NCI-H1105 (cell line): ENCODE measurements at places on chromosomes 4 and X.
A peak's percentile ranks its signal among the peaks of the same experiment; 100 is the strongest.

DNA sequence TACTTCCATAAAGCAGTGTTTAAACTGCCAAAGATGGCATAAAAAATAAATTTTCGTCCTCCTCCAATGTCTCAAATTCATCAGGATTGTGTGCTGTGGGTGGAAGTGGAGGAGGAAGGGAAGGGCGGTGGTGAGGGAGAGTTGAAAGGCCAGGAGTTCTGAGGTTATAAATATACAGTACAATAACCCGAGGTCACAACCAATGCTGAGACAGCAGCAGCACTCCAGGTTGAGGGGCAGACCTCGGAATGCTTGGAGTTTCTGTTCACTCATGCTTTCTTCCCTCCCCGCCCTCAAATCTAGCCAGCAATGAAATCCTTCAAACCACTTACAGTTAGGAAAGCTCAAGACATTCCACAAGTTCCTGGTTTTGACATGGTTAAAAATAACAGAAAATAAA is 134.0 kb upstream of the SMAD1 start:
- DNase-seq, result no peak

- no peak for DNase-seq
Observed at GRCh38 chrX:14398725-14399124, 130.6 kb upstream of the GLRA2 start.

DNA sequence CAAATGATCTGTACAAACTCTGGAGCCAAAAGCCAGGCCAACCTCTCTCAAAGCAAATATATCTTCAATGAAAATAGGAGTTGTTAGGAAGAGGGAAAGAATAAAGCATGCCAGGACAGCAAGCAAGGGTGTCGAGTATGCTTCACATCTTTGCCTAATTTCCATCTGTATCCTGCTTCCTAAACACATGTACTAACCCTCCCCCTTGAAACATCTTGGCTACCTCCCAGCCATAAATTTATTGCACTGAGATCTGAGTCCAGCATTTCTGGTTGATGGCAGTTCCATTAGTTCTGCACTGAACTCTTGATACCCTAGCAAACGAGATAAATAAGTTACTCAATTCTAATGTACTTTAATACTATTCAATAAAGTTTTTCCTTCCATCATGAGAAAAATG is 430.5 kb upstream of the TRAM1L1 start:
- no peak for DNase-seq

- no peak for DNase-seq
Observed at GRCh38 chr4:180190382-180190781, 2052.8 kb upstream of the TENM3 start.

DNA sequence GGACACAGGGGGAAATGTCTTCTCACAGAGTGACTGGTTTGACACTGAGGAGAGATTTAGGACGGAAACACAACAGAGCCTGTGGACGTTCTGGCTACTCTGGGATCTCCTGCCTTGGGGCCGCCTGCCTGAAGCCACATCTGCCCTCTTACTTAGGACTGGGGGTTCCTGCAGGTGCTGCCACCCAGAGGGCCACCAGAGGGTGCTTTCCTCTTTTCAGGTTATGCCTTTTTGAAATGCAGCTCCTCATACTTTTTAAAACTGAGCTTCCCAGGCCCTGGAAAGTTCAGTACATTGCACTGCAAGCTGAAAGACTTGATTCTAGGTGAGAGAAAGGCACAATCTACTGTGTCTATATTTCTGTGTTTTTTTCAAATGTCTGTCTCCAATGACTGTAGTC is 92.2 kb upstream of the PGRMC2 start:
- DNase-seq, result no peak

- peak; percentile 25 for DNase-seq
Observed at GRCh38 chrX:21373637-21374162, 518 bp upstream of the CNKSR2 start.

- no peak for DNase-seq
Observed at GRCh38 chr4:174460684-174461083, 61.6 kb downstream of the HPGD start.

- DNase-seq, result peak; percentile 39
Observed at GRCh38 chrX:24110069-24110468, 39.5 kb upstream of the ZFX start.

DNA sequence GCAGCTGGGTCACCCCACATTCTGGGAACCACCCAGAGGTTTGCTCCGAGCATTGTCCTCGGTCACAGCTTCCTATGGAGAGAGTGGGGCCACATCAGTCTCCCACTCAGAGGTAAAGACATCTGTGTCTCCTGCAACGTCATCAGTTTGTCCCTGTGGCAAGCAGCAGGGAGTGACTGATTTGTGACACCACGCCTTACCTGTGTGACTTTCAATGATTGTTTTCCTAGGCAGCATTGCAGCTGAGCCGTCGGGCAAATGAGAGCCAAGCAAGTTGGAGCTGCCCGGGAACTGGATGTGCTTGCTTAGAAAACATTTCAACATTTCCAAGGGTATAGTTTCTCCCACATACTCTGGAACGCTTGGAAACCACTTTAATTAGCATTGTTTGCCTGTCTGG is 29.7 kb upstream of the HELT start:
- no peak for DNase-seq

GRCh38 chr4:182537031-182537795 is 294.0 kb downstream of the TENM3 start:
- no peak for DNase-seq

DNA sequence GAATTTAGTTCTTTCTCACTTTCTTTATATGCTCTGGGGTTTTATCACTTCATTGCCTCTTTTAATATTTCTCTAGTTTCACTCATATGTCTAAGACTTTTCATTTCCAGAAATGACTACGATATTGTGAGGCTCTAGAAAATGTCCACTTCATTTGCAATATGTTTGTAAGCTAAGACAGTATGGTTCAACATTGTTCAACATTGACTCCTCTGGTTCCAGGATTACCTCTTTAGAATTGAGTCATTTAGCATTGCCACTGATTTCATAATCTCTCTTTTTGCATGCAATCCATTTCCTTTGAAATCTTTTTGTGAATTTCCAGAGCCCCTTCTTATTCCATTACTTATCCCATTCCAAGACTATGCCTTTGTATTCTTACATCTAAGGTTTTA is 32.3 kb downstream of the BBS12 start:
- DNase-seq, result no peak

DNA sequence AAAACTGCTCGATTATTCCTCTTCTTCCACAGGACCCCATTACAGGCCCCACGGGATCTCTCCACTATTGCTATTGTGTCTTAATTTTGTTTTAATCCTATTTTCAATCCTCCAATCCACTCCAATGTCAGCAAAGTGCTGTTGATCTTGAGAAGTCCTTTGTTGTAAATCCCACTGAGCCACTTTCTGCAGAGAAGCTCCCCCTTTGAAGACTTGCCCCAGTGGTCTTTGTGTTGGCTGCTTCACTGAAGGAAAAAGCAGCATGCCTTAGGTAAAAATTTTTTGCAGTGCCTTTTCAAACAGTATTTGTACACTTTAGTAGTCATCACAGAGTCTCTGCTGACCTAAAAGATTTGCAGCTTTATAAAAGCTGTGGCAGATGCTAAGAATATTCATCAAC is 252.0 kb upstream of the SLC7A11 start:
- DNase-seq, result no peak

DNA sequence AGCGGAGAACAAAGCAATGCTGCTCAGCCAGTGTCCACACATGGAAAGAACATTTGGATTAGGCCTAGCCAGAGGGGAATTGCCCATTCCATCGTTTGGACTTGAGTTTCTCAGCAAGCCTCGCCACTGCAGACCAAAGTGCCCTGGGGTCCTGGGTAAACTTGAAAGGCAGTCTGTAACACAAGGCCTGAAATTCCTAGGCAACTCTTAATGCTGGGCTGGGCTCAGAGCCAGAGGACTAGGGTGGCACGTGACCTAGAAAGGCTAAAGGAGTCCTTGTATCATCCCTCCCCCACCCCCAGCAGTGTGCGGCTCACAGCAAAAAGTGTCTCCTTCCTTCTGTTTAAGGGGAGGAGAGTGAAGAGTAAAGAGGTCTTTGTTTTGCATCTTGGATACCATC is 210.4 kb upstream of the ARX start:
- no peak for DNase-seq

- no peak for DNase-seq
Observed at GRCh38 chr4:39497909-39498726, 29.1 kb downstream of the UGDH start.

GRCh38 chr4:52833941-52834525 is 28.1 kb upstream of the RASL11B start:
- no peak for DNase-seq

GRCh38 chrX:140766024-140766611 is 56.6 kb downstream of the LINC00632 start:
- peak; percentile 7 for DNase-seq

DNA sequence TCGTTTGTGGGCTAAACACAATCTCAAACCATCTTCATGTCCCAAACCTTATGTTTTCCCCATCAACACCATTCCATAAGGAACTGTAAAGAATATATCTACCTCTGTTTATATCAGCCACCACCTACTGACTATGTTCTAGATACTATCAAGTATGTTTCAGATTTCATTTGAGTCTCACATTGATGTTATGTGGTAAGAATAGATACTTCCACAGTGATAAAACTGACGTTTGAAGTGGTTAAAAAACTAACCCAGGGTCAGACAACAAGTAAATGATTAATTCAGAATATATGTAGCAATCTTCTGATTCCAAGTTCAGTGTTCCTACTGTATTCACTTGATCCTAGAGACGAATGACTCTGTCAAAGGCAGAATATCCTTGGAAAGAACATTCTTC is 156.8 kb upstream of the RASGEF1B start:
- no peak for DNase-seq

DNA sequence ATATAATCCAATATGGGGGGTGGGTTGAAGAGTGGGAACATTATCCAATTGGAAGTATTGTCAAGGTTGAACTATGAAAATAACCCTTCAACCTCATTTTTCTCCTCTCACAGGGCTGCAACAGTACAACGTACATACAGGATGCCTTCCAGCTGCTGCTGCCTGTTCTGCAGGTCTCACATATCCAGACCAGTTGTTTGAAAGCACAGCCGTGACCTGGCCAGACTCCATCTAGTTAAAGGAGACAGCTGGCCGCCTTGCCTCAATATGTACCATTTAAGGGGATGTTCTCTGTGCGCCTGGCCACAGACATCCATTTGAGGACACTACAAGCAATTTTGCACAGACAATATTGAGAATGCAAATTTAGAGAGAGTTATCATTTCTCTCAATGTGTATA is 75.7 kb downstream of the FAM114A1 start:
- DNase-seq, result no peak

GRCh38 chr4:84647312-84647884 is 64.5 kb downstream of the CDS1 start:
- no peak for DNase-seq

- no peak for DNase-seq
Observed at GRCh38 chrX:135346975-135347374, 37.7 kb downstream of the ETDC start.

DNA sequence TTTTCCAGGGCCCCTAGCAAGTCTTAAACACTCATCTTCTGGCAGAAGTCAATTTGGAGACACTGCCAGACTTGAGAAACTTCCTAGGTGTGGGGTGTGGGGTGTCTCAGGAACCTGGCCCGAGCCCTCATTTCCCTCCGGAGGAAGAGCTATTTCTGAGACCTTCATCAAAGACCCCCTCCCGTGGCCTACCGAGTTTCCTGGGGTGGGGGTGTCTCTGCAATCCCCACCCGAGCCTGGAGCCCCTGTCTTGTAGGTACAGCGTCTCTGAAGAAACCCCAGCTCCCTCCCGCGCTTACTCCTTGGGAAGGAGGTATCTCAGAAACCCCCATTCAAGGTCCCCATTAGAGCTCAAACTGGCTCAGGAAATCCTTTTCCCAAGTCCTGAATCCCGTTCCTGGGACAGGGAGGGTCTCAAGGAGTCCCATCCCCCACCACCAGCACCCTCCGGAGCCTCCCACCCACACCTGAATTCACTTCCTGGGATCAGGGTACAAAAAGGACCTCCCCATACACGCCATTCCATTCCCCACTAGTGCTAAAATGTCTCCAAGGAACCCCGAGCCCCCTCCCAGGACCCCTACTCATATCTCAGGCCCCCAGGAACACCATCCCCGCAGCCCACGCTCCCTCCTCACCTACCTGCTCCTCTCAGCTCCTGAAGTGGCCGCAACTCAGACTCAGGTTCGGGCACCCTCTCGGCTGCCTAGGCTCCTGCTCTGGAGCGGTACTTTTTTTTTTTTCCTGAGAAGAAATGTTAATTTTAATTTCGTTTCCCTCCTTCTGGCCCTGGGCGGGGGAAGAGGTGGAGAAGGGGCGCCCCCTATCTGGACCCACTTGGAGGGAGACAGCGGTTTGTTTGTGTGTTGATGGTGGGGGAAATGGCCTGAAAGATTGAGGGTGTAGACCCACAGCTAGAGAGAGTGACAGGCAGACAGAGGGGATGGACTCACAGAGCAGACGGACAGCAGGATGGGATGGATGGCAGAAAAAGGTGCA is 1.1 kb downstream of the SLC38A5 start:
- no peak for DNase-seq

- no peak for DNase-seq
Observed at GRCh38 chrX:54530357-54530900, 410 bp downstream of the GNL3L start.

GRCh38 chr4:39621582-39621981 is 17.1 kb downstream of the SMIM14 start:
- DNase-seq, result no peak

- DNase-seq, result peak; percentile 8
Observed at GRCh38 chr4:22692736-22693135, at the start of gene GBA3. TSS of gene GBA3 (plus strand) at chr4:22692937.

- DNase-seq, result no peak
Observed at GRCh38 chr4:183173580-183174526, 74.8 kb downstream of the WWC2 start.

- DNase-seq, result no peak
Observed at GRCh38 chr4:105666693-105667092, 41.8 kb downstream of the INTS12 start.

GRCh38 chr4:1201851-1202525 is 29.6 kb upstream of the SPON2 start:
- no peak for DNase-seq

DNA sequence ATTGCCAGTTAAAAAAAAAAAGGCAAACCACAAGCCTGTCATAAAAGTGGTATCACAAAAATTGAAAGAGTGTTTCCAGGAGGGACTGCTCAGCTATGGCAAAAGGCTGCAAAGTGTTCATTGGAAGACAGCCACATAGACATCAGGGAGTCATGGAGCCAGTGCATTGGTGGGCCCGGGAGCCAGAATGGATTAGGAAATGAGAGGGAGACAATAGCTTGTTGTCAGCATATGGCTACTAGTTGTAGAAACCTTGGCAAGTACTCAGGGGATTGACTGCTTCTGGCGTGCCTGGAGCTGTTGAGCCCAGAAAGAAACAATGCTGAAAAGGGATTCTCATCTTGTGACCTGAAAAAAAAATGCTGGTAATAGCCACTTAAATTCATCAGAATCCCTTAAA is 5.0 kb downstream of the GAR1 start:
- no peak for DNase-seq
